ENCODE measurements at places on chromosomes 5 and 9.

- DNase-seq: no peak
These were observed 474.8 kb downstream of the SEMA5A start for GRCh38 chr5:9071074-9071473.

DNA sequence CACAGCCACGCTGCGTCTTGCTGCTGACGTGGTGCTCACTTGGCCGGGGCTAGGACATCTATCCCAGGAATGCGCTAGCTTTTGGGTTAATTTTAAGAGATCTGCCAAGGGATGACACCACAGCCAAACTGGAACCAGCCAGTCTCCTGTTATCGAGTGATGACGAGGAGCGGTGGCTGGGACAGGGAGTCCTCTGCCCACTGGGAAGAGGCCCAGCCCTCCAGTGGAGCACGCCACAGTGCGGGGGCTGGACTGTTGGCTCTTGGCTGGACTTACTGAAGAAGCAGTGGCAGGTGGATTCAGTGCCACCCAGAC, 55.1 kb upstream of the PHYKPL start:
- no peak for DNase-seq

DNA sequence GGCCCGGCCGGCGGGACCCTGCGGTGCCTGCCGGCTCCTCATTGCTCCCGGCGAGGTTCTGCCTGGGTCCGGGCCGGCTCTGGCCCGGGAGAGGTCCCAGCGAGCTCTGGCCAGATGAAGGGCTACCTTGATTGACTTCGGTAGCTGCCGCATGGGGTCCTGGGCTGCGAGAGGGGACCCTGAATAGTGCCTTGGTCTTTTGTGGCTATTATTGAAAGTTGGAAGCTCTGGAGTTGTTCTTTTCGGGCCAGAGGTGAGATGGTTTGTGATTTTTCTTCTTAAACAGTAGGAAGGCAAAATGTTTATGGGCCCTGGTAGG, 635 bp downstream of the NAA35 start:
- no peak for DNase-seq

DNA sequence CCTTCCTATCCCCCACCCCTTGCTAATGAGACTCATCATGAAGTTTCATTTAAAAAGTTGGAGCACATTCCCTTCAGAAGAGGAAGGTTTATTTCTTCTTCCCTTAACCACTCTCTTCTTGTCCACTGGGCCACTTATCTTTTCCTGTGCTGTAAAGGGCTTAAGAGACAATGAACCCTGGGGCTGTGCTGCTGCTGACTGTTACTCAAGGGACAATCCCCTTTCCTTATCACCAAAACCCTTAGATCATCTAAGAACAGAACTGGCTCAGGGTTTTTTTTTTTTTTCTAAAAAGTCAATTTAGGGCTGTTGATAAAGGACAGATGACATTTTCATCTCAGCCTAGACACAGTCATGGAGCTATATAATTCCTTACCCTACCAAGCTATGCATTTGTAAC, 29.6 kb downstream of the CAPSL start:
- DNase-seq: no peak

- DNase-seq: no peak
These were observed 278.6 kb upstream of the C9orf72 start for GRCh38 chr9:27851858-27852257.

- no peak for DNase-seq
These were observed 1.5 kb downstream of the GPR21 start for GRCh38 chr9:123034881-123035510.

DNA sequence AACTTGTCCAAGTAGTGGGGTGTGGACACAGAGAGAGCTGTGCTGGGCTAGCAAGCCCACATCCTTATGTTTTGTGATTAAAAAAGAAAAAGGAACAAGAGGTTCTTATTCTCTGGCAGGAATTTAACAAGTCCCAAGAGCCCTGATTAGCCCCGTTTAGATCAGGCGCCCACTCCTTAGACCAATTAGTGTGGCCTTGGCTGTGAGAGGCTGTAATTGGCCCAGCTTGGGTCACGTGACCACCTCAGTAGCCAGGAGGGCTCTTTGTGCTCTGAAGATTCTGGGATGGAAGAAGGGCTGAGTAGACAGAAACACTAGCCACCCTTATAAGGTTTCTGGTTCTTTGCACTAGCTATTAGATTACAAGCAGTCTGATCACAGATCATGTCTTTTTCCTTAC, 31.1 kb downstream of the GCNT4 start:
- no peak for DNase-seq

GRCh38 chr9:93620041-93620506, 43.7 kb downstream of the PHF2 start:
- DNase-seq: no peak

DNA sequence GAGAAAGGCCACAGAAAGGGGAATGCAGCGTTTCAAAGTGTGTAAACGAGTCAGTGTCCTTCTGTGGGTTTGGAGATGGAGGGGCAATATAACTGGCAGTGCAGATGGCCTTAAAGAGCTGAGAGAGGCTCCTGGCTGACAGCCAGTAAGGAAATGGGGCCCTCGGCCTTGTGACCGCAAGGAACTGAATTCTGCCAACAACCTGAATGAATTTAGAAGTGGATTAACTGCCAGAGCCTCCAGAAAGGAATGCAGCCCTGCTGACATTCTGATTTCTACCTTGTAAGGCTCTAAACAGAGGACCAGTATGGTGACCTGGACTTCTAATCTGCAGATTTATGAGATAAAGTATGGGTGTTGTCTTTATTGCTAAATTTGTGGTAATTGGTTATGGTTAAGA, 17.5 kb upstream of the NREP start:
- DNase-seq: peak; percentile 79

GRCh38 chr9:3467593-3468219, 58.1 kb downstream of the RFX3 start:
- peak; percentile 67 for DNase-seq

DNA sequence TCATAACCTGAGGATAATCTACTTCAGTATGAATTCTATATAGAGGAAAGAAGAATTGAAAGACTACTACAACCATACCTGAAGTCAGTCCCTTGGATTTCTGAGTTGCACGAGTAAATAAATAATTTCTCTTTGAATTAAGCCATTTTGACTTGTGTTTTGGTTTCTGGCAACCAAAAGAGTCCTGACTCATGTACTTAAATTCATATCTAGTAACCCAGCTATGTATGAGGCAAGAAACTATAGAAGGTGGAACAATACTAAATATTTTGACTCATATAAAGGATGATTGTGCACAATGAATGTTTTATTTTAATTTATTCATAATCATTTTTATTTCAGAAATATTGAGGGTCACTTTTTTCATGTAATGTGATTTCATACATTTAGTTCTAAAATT, 276.8 kb downstream of the MEF2C start:
- DNase-seq: no peak

Measured in fibroblast of skin of right biceps (primary cell).